ENCODE measurements at places on chromosomes 12 and 14.
A peak's percentile ranks its signal among the peaks of the same experiment; 100 is the strongest.

GRCh38 chr12:66319266-66319954 is 17.1 kb downstream of the HELB start:
- DNase-seq, result no peak

DNA sequence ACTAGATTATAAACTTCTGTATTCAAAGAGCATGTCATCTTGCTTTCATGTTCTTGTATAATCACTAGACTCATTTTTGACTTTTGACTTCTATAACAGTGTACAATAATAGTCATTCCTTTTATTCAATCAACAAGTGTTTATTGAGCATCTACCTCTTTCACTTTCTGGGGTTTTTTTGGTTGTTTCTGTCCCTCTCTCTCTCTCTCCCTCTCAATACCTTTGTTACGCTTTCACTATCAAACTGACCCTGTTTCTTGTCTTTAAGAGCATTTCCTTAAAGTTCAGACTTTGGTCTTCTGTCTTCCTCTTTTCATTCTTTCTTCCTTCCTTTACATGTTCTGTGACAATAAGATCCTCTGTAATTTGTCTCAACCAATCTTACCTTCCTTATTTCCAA is 49.5 kb downstream of the GPR137C start:
- DNase-seq, result no peak

- DNase-seq, result peak; percentile 37
Measured at GRCh38 chr12:21169878-21170472, 39.0 kb downstream of the SLCO1B1 start.

DNA sequence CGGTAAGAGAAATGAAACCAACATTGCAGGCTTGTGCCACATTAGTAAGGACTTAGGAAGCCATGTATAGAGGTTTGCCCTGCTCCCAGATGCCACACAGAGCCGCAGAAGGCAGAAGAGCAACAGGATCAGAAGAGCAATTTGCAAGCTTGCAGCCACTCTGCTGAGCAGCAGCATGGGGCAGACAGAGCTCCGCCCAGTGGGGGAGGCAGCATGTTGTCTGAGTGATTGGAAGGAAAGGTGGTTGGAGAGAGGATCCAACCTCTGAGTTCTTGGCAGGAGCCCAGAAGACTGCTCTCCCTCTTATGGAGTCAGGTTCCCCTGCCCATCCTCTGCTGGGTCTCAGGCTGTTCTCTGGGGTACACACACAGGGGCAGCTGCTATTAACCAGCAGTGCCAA is 2.3 kb upstream of the KRT6A start:
- DNase-seq, result peak; percentile 27

DNA sequence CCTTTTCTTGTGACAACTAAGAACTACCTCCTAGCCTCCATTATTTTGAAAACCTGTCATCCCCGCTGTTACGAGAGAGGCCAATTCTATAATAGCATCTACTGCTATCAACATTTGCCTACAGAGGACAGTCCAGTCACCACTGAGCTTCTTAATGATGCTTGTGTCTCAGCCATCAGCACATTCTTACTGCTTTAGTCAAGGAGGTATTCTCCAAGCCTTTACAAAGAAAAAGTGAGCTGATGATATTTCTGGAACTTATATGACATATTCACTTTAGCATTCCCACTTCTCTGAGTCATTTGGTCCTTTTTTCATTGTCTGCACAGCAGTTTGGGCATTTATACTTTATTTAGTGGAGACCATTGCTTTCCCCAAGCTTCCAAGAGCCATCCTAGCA is 497.7 kb upstream of the RPL10L start:
- no peak for DNase-seq

DNA sequence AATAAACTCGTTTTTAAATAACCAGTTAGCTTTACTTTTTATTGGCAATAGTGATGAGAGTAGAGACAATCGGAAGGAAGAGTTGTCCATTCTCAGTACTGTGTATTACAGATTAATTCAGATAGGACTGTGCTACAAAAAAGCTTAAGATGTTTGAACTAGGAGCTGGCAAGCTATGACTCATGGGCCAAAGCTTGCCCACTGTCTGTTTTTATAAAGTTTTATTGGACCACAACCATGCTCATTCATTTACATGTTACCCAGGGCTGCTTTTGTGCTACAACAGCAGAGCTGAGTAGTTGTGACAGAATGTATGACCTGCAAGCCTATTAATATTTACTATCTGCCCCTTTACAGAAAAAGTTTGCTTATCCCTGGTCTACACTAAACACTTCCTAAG is 19.4 kb downstream of the GNS start:
- DNase-seq, result no peak

- DNase-seq, result no peak
Measured at GRCh38 chr12:53505086-53505485, 2.2 kb downstream of the NPFF start.

- no peak for DNase-seq
Measured at GRCh38 chr12:21416511-21417121, 20.8 kb upstream of the PYROXD1 start.

GRCh38 chr14:104976198-104977007 is 1.8 kb downstream of the AHNAK2 start:
- DNase-seq, result peak; percentile 70

GRCh38 chr12:110846615-110847566 is at the start of gene CCDC63:
Gene CCDC63, plus strand, starts transcription at chr12:110846987. Its CDS starts 5,968 bp downstream, at chr12:110852955.
- peak; percentile 68 for DNase-seq

- DNase-seq, result no peak
Measured at GRCh38 chr12:19168644-19169043, 39.1 kb downstream of the PLEKHA5 start.

GRCh38 chr12:123109319-123109772 is 41.5 kb downstream of the PITPNM2 start:
- DNase-seq, result no peak

DNA sequence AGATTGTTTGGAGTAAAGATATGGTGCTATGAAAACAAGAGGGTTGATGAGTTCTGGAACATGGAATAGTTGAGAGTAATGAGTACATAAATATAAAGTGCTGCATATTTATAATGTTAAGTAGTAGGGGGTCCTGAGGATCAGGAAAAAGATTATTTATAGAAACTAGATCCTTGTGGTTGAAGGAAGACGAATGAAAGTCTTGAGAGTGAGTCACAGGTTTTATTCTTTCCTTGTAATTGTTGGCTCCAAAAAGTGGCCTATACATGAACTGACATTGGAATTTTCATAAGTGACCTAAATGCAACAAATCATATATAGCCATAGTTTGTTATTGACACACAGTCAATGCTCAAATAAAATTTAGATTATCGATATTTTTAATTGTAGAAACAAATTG is 440.4 kb upstream of the PRICKLE1 start:
- DNase-seq, result no peak

DNA sequence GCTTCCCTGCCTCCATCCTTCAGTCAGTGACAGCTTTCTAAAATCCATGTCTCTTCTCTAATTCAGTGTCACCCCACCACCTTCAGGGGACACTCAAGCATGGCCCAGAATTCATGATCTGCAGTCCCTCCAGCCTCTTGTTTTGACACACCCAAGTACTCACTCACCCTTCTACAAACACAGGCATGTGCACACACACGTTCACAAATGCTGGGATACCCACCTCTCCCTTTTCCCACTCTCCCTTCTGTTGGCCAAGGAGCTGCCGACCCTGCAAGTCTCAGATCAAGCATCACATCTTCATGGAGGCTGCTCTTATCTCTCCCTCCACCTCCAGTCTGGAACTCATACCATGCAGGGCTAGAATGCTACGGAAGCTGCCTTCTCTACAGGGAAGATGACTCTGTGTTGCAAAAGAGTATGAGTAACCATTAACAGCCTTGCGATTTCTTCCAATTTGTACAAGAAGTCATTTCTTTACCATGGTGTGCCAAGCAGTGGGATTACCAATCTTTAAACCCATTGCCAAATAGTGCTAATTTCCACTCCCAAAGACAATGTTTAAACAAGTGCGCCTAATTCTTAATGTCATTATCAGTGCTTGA is 196.1 kb downstream of the BCL11B start:
- DNase-seq, result no peak

DNA sequence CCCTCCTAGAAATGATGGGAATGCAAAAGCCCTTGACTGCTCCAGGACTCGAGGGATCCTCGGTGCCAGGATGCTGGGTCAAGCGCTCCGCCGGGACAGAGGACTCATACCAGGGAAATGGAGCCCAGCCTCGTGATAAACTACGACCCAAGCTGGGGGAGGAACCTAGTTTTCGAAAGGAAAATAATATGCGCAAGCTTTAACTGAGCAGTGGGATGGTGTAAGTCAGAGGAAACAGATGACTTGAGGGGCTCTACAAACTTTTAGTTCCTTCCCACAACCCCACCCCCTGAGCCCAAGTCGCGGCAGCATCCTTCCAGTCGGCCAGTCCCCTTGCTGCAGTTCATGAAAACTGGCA is 654 bp upstream of the SUPT16H start:
- DNase-seq, result no peak

DNA sequence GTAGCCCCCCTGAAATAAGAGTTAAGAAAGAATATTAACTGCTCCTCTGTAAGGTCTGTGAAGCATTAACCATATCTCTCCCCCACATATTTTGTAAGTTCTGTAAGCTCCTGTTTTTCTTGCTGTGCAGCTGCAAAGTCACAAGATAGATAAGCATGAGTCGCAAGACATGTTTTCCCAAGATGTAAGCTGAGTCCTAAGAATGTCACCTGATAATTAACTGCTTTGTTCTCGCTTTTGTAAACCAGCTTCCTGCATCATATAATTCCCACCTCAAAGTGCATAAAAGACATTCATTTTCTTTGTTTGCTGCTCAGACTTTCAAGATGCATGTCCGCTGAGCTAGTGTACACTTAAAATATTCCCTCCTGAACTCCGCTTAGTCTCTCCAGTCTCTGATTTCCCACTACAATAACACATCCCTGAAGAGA is 27.0 kb upstream of the PHC1 start:
- DNase-seq, result no peak

DNA sequence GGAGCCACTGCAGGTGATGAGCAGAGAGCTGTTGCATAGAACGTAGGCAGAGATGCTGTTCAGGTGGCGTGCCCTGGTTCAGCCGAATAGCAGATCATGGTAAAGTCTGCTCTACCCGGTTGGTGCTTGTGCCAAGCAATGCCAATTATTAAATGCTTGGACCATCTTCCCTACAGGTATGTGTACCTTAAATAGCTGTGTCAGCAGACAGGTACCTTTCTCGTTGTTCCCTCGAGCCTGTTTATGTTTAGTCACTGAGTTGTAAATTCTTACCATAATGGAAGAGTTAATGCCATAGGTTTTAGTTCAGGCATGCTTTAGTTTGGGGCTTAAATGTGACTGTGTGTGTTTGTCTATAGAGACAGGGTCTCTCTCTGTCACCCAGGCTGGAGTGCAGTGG is 112.5 kb upstream of the CPM start:
- DNase-seq, result no peak

DNA sequence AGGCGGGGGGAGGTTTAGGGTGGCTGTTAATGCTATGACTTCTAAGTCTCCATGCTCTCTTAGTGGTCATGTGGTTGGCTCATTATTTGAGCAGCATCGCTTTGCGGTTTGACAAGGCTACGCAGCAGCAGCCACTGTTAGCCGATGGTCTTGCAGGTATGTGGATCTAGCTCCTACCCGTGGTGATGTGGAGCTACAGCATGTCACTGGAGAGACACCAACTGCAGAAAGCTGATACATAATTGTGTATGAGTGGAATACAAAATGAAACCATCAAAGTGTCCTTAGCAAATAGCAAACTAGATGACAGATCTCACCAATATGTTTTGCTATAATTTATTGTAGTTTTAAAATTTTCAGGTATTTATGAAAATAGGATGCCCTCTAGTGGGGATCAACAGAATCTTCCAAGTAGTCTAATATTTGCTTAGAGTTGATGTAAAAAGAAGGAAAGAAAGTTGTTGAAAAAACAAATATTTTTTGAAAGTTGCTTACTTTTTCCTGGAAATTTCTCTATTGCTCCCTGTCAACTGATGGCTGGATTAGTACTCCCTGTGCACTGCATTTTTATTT is 94.9 kb downstream of the NAV3 start:
- DNase-seq, result peak; percentile 95

- DNase-seq, result no peak
Measured at GRCh38 chr14:101844751-101845150, 83.2 kb downstream of the PPP2R5C start.

GRCh38 chr12:30417697-30418231 is 277.9 kb downstream of the IPO8 start:
- DNase-seq, result peak; percentile 44

- DNase-seq, result no peak
Measured at GRCh38 chr12:4984344-4984743, 59.3 kb upstream of the KCNA5 start.

- DNase-seq, result peak; percentile 59
Measured at GRCh38 chr12:69879007-69879960, 54.3 kb downstream of the MYRFL start.

- DNase-seq, result no peak
Measured at GRCh38 chr12:12221560-12221959, 45.3 kb downstream of the LRP6 start.

DNA sequence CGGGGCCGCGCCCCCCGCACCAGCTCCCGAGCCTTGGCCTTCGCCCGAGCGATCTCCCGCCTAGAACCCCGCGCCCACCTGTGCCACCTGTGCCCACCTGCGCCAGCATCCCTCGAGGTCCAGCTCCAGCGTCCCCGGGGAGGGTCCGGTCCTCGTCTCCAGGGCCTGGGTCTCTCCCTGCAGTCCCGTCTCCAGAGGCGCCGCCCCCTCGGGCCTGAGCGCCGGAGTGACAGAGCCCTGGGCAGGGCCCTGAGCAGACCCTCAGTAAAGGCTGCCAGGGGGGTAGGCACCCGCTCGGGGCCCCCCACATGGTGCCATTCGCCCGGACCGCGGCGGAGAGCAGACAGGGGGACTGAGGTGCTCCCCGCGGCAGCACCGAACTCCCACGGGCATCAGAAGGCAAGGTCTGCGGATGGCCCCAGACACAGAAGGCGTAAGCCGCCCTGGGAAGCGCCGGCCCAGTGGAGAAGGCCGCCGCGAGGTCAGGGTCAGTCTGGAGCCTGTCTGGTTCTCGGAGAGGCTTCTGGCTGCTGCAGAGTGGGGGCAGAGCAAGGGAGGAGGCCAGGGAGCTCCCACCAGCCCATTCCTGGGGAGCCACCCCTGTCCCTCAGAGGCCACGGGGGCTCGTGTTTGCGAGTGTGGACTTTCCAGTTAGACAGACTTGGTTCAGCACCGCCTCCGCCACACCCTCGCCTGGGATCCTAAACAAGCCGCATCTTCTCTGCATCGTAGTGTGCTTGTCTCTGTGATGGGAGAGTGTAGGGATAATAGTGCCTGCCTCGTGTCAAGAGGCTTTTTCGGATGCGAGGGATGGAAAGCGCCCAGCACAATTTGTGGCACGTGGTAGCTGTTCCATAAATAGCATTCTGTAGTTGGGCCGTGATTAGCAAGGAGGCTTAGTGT is 1.1 kb upstream of the PPP1R13B start:
- no peak for DNase-seq

- no peak for DNase-seq
Measured at GRCh38 chr12:126201981-126202537, 1136.8 kb downstream of the AACS start.

GRCh38 chr14:73402579-73402978 is 55.8 kb downstream of the NUMB start:
- no peak for DNase-seq

GRCh38 chr14:99930420-99931274 is 134.6 kb upstream of the EVL start:
- no peak for DNase-seq
